ENCODE measurements at places on chromosomes 7 and 10.

GRCh38 chr7:129635300-129636029 lies 23.9 kb downstream of the NRF1 start:
- peak; percentile 63 for DNase-seq

- no peak for DNase-seq
Observed at GRCh38 chr10:26835025-26835424, 25.7 kb downstream of the ABI1 start.

GRCh38 chr7:115070311-115070710 lies 148.4 kb downstream of the MDFIC start:
- no peak for DNase-seq

- DNase-seq, result no peak
Observed at GRCh38 chr10:55287346-55287745, 486.3 kb upstream of the PCDH15 start.

DNA sequence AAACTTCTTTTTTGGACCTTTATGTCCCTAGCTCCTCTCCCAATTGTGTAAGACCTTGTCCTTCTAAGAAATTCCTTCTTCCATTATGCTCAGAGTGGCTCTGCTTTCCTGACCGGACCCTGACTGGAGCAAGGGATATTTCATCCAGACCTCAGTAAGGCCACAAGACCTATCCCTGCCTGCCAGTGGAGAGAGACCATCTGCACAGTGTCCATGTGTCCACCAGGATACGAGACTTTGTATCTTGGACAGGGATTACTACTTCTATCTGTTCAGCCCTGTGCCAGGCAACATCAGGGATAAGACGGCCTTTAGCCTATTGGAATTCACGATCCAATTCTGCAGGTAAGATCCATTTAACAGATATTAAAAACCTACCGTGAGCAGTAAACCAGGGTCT lies 7.2 kb upstream of the ATOH7 start:
- peak; percentile 16 for DNase-seq

DNA sequence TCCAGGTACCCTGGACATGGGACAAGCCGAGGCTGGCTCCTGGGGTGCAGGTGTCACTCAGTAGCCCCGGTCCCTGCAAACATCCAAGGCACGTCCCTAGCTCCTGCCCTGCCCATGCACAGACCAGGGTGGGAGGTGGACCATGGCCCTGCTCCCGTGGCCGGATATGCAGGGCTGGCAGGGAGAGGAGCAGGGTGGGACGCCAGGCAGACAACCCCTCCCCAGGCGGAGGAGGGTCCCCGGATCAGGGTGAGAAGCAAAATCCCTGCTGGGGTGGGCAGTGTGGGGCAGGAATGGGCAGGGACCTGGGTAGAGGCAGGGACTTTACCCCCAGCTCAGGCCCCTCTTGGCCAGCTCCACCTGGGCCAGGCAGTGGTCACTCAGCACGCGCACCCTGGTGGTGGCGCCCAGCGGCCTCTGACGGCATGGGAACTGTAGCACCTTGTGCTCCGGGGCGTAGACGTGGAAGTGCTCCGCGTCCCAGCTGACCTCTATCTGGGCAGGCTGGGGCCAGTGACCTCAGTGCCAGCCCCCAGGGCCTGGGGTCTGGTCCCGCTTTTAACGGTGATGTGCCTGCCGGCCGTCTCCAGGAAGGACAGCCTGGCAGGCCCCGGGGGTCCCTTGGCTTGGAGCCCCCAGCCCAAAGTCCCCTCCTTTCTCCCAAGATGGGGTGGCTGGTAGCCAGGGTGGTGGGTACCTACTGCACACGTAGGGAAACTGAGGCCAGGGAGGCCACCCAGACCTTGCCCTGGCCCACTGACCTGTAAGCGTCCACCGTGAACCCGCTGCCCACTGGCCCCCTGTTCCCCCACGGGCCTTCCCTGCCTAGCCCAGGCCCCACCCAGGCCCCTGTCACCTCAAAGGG lies 1.2 kb downstream of the GRIFIN start:
- DNase-seq, result peak; percentile 59

DNA sequence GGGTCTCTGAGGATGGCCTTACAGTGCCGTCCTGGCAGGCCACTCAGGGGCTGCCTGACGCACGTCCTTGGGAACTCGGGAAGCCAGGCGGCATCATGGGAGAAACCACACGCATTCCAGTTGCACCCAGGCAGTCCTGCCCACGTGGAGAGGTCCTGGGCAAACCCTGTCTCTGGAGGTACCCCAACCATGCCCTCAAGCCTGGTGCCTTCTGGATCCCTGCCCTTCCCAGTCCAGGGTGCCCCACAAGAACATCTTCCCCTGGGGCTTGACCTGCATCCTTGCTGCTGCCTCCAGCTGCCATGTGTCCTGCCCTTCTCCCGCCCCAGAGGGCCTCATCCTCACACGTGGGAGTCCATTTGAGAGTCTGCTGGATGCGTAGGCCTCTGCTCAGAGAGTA lies 200.3 kb upstream of the PPP2R2D start:
- peak; percentile 37 for DNase-seq

GRCh38 chr10:3426190-3426845 lies 253.7 kb upstream of the PITRM1 start:
- DNase-seq, result no peak

- DNase-seq, result no peak
Observed at GRCh38 chr10:126158133-126158892, 230.0 kb downstream of the ADAM12 start.

- DNase-seq, result no peak
Observed at GRCh38 chr7:137983323-137984008, 18.4 kb downstream of the CREB3L2 start.

- DNase-seq, result no peak
Observed at GRCh38 chr7:150375662-150376521, 3.2 kb upstream of the ZNF775 start.

- no peak for DNase-seq
Observed at GRCh38 chr10:2137549-2138174, 400.3 kb upstream of the ADARB2 start.

GRCh38 chr7:154767142-154767541 lies 235.8 kb downstream of the PAXIP1 start:
- no peak for DNase-seq

DNA sequence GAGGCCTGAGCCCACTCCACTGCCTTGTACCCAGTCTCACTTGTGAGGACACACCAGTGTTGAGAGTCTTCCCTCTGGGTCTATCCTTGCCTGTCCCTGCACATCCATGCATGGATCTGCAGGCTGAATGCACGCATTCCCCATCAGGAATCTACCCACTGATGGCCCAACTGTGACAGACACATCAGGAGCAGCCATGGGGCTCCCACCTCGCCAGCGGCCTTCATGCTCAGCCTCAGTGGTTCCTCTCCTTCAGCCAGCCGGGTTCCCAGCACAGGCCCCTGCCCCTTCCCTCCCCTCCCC lies 21.3 kb downstream of the ANTXRL start:
- DNase-seq, result no peak

DNA sequence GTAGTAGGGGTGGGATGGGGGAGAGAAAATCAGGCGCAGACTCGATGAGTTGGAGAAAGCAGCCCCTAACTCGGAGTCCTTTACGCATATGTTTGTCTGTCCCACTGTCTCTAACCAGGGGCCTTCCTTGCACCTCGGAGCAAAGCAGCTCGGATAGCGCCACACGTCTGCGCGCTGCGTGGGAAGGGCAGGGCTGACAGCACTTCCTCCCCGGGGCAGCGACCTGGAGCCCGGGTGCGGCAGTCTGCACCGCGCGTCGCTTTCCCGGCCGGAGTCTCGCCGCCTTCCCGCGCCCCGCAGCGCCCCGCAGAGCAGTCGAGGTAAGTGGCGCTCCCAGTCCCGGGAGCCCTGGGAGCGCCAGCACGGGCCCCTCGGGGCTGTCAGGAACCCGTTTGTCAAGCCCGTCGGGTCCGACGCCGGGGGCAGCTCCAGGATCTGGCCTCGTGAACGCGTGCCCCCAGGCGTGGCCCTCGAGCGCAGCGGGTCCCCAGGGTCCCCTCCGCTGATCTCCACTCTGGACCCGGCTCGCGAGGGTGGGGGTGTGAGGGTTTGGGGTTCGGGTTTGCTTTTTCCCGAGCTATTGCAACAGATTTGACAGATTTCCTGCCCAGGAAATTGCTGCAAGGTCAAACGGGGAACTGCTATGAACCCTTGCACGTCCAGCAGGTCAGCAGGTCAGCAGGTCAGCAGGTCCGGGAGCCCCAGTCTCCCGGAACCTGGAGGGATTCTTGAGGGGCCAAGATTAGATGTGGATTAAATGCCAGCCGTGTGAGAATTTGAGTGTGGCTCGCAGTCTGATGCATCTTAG lies 597 bp downstream of the APBB1IP start:
- DNase-seq, result peak; percentile 60

GRCh38 chr10:22986771-22987542 lies 59.1 kb downstream of the ARMC3 start:
- DNase-seq, result no peak
